A673 (cell line): ENCODE measurements at places on chromosomes 12 and 14. TPM values are rescaled to one million over a fixed set of nuclear protein-coding genes. Genes with fewer than 3 reads are reported as not detected.

Gene BATF
- not detected in 2 replicates for total RNA-seq

Gene MDGA2
- not detected in 2 replicates for total RNA-seq

Gene IFNG-AS1
- total RNA-seq = not detected in 2 replicates

Gene PLXNC1
- 0.30 and 0.76 TPM in 2 replicates for total RNA-seq

Gene SMCO2
- not detected in 2 replicates for total RNA-seq

Gene KRT78
- total RNA-seq = not detected in 2 replicates
